ENCODE measurements at places on chromosomes 16 and 17. TPM values are rescaled to one million over a fixed set of nuclear protein-coding genes. Genes with fewer than 3 reads are reported as not detected.

GRCh38 chr16:20969386-20969785 is 68.8 kb downstream of the LYRM1 start:
- no peaks in the 10 kb centered on the region for H3K4me1 ChIP-seq
- H3K4me3 ChIP-seq: no peak overlapping the region
- no peak for DNase-seq
- no peaks in the 10 kb centered on the region for H3K36me3 ChIP-seq
- H3K27me3 ChIP-seq: peaks cover 2% of the 10 kb centered on the region

DNA sequence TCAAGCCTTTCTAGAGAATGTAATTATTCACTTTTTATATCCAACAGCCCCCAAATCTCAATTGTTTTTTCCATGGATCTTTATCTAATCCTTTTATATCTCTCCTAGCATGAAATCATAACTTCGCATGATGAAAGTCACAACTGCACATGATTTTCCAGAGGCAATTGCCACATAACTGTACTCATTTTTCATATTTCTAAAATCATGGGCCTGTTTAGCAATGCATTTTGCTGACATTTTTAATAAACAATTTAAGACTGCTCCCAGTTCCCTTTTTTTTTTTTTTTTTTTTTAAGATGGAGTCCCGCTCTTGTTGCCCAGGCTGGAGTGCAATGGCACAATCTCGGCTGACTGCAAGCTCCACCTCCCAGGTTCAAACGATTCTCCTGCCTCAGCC is 83.5 kb downstream of the VMP1 start:
- DNase-seq: no peak
- no peak overlapping the region for H3K4me3 ChIP-seq
- H3K27me3 ChIP-seq: no peaks in the 10 kb centered on the region
- peaks cover 53% of the 10 kb centered on the region for H3K4me1 ChIP-seq

GRCh38 chr17:28371245-28372202 is at the start of gene SARM1:
SARM1 (plus strand) TSS chr17:28371694; CDS start chr17:28372033, 339 bp downstream.
- peak within 1 kb of the TSS; percentile 79 for H3K4me3 ChIP-seq
- no peaks in the 10 kb centered on the region for H3K27me3 ChIP-seq
- peak; percentile 95 for DNase-seq
- H3K4me1 ChIP-seq: peaks cover 33% of the 10 kb centered on the region

- no peak overlapping the region for H3K27ac ChIP-seq
- no peak for DNase-seq
- H3K4me1 ChIP-seq: no peaks in the 10 kb centered on the region
- H3K4me3 ChIP-seq: no peak overlapping the region
- H3K36me3 ChIP-seq: no peaks in the 10 kb centered on the region
- no peaks in the 10 kb centered on the region for H3K27me3 ChIP-seq
Measured at GRCh38 chr16:5509794-5510193, 412.2 kb upstream of the EEF2KMT start.

GRCh38 chr17:77257596-77258458 is 117.1 kb downstream of the SEC14L1 start:
- no peak overlapping the region for H3K4me3 ChIP-seq
- no peak overlapping the region for H3K27ac ChIP-seq
- H3K4me1 ChIP-seq: peaks cover 21% of the 10 kb centered on the region
- no peaks in the 10 kb centered on the region for H3K36me3 ChIP-seq
- no peak for DNase-seq
- no peaks in the 10 kb centered on the region for H3K27me3 ChIP-seq

- DNase-seq: peak; percentile 29
- no peak overlapping the region for H3K27ac ChIP-seq
- H3K27me3 ChIP-seq: no peaks in the 10 kb centered on the region
- H3K4me1 ChIP-seq: peaks cover 9% of the 10 kb centered on the region
Measured at GRCh38 chr16:9139965-9140364, 48.5 kb downstream of the HAPSTR1 start.

DNA sequence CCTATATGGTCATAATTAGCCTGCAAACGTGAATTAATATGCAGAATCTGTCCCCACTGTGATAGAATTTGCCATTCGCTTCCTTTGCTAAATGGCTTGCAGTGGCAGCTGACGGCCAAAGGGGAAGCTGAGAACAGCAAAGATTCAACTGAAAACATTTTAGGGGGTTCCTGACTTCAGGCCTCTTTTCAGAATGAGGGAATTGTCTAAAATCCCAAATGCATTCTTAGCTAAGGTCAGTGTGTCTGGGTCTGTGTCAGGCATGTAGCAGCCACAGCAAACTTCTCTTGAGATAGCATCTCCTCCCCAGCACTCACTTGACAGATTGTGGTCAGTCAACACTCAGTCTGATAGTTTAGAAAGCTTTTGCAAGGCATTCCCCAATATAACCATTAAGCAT is 701.1 kb downstream of the WWOX start:
- no peak overlapping the region for H3K27ac ChIP-seq
- no peaks in the 10 kb centered on the region for H3K4me1 ChIP-seq
- no peaks in the 10 kb centered on the region for H3K27me3 ChIP-seq
- no peak overlapping the region for H3K4me3 ChIP-seq
- no peaks in the 10 kb centered on the region for H3K36me3 ChIP-seq

KRT16 gene
- total RNA-seq: 5.9 TPM

TMEM132E gene
- 0.36 TPM for total RNA-seq
